ENCODE measurements at places on chromosomes 4 and X.

DNA sequence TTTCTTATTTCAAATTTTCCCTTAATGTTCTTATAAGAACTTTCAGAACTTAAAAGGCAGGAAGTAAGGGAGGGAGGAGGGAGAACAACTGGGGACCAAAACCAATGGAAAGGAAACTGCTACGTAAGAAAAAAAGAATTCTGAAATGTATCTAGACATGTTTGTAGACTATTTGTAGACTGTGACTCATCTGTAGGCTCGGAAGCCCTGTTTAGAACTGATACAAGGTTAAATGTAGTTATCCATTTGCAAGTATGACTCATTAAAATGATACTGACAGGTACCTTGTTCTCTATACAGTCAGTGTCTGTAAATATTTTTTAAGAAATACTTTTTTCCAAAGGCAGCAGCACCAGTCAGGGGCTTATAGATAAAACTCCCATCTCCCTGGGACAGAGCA, 202.0 kb downstream of the DHX15 start:
- DNase-seq, result no peak

DNA sequence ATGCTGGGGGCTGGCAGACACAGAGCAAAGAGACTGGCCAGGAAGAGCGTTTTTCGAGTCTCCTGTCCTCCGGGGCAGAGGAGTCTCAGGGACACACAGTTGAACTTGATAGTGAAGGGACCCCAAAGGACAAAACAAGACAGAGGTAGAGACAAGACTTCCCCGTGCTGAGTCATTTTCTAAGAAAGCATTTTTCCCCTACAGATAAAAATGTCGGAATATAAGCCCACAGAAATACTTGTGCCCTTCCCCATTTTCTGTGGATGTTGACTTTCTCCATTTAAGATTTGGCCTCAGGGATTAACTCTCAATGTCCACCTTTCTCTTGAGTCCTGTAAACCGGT, 523 bp upstream of the BTK start:
- no peak for DNase-seq

DNA sequence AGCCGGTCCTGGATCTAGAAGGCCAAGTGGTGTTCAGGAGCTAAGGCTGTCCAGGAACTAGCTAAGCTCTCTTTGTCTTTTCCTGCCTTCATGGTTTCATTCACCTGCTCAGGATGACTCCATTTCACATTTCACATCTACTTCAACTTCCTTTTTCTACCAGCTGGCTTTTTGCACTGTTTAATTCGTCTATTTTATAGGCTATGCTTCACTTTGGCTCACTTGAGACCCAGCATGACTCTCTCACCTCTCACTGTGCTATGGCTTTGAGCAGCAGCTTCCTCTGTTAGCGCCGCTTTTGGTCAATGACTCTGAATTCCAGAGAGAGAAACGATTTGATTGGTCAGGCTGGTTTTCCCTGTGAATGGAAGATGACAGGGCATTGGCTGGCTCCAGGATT, 213.5 kb upstream of the CLNK start:
- peak; percentile 5 for DNase-seq

DNA sequence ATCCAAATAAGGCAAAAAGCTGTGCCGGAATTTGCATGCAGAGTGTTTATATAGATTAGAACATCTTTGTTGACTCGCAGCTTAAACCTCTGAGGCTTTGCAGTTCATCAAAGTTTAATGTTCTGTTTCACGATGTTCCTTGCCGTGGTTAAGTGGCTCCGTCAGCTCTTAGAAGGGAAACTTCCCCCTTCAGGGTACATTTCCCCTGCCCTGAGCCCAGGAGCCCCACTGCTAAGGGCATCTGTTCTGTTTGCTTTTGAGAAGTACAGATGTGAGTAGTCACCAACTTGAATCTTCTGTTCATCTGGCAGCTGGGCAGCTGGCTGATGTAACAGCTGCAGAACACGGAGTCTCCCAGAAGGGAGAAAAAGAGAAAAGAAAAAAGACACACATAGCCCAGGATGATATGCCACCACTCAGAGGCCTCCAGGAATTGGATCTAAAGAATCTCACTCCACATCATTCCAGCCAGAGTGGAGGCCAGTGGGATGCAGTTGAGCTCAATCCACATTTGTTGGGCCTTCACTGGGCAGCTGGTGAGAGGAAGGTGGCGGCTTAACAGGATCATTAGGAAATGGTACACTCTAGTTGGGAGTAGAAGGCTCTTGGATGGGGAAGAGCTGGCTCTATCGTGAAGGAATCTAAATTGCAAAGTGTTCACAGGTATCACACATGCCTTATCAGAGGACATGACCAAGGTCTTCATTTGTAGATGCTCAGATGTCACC, 178.7 kb upstream of the RBPJ start:
- no peak for DNase-seq

DNA sequence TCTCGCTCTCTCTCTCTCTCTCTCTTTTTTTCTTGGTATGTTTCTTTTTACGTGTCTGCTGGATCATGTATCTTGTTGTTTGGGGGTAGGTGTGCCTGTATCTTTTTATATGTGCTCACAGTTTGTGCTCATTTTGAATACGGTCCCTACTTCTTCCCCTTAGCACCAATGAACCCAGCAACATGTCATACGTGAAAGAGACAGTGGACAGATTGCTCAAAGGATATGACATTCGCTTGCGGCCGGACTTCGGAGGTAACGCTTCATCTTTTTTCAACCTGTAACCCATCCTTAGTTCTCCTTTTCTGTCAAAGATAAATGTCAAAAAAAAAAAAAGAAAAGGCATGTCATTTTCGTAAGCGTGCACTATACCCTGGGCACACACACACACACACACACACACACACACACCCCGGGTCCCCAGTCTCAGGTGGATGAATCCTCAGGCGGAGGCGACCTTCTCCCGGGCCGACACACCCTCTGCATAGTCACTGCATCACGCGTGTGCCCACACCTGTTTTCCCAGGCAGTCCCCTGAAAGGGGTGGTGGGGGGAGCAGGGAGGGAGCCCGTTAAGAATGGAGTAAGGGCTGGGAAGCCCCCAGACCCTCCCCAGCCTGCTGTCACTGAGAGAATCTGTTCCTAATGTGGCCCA, 511 bp downstream of the GABRB1 start:
- DNase-seq, result peak; percentile 62

- no peak for DNase-seq
Measured at GRCh38 chr4:94332983-94333590, 9.5 kb downstream of the HPGDS start.

- DNase-seq, result no peak
Measured at GRCh38 chr4:7725951-7726350, 213.7 kb downstream of the AFAP1 start.

All from G401 (cell line).